ENCODE measurements at places on chromosomes 12 and 14. TPM values are rescaled to one million over a fixed set of nuclear protein-coding genes. Genes with fewer than 3 reads are reported as not detected.

DNA sequence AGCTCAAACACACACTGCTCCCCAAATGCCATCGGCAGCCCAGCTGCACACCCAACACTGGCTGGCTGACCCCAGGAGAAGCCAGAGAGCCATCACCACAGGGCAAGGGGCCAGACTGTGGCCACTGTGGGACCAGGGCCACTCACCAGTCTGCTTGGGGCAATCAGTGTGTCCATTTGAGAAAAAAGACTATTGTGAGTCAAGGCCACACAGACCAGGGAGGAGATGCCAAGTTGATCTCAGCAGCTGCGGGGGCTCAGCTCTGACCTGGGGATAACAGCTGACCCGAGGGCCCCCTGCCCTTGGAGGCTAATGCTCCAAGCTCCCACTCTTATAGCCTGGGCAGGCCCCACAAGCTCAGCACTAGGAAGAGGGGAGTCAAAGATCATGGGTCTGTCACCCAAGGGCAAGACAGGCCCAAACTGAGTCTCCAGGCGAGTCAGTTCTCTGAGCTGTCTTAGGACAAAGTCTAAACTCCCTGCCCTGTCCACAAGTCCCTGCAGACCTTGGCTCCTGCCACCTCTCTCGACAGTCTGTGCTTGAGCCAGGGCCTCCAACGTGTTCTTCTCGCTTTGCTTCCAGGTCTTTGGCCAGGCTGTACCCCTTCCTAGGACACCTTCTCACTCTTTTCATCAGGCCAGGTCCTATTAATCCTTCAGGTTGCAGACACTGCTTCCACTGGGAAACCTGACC lies 30.1 kb upstream of the PNMA1 start:
- H3K27me3 ChIP-seq: no peaks in the 10 kb centered on the region
- no peak for DNase-seq
- no peak overlapping the region for H3K4me3 ChIP-seq
- no peaks in the 10 kb centered on the region for H3K36me3 ChIP-seq

DNA sequence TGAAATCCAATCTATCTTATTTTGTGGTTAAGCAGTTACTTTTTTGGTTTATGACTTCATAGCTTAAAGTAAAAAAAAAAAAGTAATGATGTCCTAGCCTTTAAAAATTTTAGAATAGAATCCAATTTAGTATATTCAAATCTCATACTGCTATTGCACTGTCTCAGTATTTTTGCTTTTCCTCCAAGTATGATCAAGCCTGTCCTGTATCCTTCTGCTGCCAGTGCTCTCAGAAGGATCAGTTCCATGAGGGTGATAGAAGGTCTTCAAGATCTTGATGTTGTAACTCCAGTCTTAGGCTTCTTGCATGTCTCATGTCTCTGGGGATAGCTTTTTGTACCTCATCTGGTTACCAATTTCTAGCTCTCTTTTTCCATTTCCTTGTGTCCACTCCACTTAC lies 324.2 kb upstream of the FAR2 start:
- H3K4me3 ChIP-seq: no peak overlapping the region
- H3K36me3 ChIP-seq: no peaks in the 10 kb centered on the region
- DNase-seq: no peak
- no peaks in the 10 kb centered on the region for H3K27me3 ChIP-seq

GRCh38 chr12:47812797-47813510 lies 6.7 kb downstream of the HDAC7 start:
- H3K4me3 ChIP-seq: peak overlapping the region; percentile 68
- H3K27ac ChIP-seq: peak overlapping the region; percentile 83
- peak; percentile 98 for DNase-seq
- peaks cover 33% of the 10 kb centered on the region for H3K36me3 ChIP-seq

DNA sequence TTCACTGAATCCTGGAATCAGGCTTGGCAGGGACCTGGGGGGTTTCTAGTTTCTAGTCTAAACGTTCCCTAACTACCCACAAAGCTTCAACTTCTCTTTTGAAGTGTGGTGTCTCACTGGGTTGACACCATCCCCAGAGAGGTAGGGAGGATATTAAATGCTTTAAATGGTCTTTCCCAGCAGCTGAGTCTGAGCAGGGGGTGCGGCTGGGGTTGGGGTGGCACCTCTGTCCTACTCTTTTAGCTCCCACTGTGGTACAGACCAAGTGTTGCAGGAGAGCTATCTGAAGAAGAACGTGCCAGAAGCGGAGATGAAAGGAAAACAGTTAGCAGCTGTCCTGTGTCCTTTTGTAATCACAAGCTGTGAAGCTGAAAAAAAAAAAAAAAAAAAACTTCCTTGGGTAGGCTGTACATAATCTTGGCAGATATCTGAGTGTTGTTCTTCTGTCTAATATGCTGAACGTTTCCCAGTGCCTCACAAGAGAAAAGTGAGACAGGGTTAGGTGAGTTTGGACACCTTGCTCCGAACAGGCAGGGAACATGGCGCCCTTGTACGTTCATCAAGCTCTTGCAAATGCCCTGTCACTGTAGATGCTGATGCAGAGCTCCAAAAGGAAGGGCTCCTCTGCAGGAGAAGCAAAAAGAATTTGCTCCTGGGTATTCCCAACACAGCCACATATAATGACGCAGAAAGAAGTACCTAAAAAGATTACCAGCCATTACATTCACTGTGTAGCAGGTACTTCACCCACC lies 447.2 kb downstream of the APAF1 start:
- H3K27me3 ChIP-seq: peaks cover 73% of the 10 kb centered on the region
- no peak overlapping the region for H3K27ac ChIP-seq
- no peak overlapping the region for H3K4me3 ChIP-seq
- H3K36me3 ChIP-seq: no peaks in the 10 kb centered on the region
- H3K4me1 ChIP-seq: peaks cover 3% of the 10 kb centered on the region

Gene RNF212B
- not detected for total RNA-seq

Measured in endodermal cell (in vitro differentiated cells).